Mesenchymal stem cell (in vitro differentiated cells and primary cell): ENCODE measurements at places on chromosomes 4 and X.

GRCh38 chrX:72396117-72396516 is 90.4 kb upstream of the CITED1 start:
- no peak for DNase-seq

- DNase-seq, result no peak
Measured at GRCh38 chr4:85818700-85819099, 343.8 kb downstream of the ARHGAP24 start.

GRCh38 chrX:38181357-38181756 is 39.3 kb downstream of the SRPX start:
- no peak for DNase-seq

DNA sequence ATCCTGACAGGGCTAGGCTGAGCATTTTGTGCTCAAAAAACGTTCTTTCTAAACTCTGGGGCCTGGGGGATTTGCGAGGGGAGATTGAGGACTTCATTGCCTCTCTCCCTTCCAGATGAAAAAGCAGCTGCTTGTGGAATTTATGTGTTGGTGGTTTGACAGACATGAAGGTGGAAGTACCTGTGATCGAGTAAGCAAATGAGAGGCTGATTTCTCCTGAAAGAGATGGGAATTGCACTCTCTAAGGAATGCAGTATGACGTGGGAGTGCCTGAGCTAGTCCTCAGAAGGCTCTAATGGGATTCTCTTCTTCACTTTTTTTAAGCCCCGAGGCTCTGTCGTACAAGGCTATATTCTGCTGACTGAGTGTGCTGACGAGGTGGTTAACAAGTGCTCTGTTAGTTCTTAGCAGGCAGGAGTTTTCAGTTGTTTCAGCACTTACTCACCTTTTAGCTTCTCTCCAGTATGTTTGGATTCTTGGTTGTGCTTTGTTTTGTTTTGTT is 426.8 kb upstream of the CNKSR2 start:
- no peak for DNase-seq

- DNase-seq, result peak; percentile 63
Measured at GRCh38 chr4:21512353-21512752, 436.2 kb downstream of the KCNIP4 start.

DNA sequence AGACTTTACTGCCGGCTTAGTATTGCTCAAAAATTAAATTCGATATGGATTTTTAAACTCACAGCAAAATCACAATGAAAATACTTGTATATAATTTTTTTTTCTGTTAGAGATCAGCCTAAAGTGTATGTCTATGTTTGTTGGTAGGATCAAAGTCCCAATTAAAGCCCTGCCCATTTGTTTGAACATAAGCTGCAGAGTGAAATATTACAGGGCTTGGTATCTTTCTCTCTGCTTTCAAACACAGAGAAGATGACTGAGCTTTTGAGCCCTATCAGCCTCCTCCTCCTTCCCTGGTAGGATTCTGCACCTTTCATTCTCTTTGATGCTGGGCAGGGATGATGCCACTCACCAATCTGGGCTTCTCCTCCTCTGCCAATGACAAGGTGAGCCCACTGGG is 345.4 kb downstream of the PPP1R2C start:
- DNase-seq, result no peak

GRCh38 chr4:95107004-95107403 is 349.2 kb downstream of the BMPR1B start:
- DNase-seq, result no peak

GRCh38 chr4:1274871-1275270 is 14.8 kb upstream of the MAEA start:
- no peak for DNase-seq

GRCh38 chr4:34464196-34464595 is 1780.1 kb downstream of the ARAP2 start:
- no peak for DNase-seq

DNA sequence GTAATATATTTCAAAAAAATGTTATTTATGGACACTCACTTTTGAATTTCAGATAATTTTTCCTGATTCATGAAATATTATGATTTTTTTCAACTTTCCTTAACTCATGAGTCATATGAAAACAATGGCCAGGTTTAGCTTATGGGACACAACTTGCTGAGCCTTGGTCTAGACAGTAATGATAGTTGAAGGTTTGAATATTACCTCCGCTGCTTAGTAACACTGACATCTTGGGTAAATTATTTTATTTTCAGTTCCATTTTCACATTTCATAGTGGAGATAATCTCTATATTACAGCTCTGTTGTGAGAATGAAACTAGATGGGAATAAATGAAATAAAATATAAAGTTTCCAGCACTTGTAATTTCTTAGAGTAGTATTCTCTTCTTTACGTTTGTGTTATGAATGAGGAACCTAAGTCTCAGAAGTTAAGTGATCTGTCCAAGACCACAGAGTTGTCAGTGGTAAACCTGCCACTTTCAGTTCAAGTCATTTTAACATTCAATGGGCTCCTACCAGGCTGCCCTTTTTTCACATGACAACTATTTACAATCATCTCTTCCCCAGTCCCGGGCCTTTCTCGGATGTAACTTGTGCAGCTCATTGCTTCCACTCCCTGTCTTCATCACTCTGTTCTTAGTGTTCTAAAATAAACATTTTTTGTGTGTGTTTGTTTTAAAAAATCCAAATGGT is 46.8 kb upstream of the GC start:
- DNase-seq, result no peak

DNA sequence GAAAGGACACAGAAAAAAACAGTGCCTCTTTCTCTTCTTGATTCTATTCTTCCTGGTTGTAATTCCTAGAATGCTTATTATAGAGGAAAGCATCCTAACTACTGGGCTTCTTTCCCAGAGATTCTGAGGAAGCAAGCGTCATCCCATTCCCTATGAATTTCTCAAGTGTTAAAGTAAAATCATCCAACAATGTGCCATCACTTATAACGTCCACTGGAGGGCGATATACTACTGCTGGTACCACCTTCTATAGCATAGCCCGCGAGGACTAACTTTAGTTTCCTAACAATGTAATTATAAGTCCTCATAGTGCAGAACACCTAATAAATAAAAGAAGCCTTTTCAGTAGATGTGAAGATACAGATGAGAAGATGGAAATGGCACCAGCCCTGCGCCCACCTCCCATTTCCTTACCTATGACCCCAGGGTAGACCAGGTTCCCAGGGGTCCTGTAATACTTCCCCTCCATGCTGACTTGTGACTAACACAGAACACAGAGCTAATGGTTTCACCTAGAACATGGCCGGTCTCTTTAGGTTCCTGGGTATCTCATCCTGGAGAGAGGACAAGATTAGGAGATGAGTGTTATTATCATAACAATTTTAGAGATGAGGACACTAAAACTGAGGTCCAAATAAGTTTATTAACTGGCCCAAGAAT is 4.2 kb downstream of the CENPVL3 start:
- DNase-seq, result peak; percentile 43

DNA sequence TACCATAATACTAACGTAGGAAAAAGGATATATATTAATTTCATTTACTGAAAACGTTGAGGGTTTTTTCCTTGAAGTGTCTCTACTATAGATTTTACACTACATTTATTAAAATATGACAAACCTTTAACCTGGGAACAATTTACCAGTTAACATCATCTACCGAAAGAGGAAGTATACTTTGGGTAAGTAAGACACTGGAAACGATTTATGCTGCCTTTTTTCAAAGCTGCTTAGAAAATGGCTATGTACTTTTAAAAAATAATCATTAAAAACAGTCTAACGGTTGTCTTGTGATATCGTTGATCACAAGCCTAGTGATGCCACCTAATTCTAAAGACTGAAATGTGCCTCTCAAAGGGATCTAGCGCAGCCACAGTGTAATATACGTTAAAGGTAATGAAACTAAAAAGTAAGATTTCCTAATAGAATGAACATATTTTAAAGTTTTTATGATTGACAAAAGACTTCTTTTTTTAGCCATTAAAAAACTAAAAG is 50.4 kb downstream of the STX18 start:
- DNase-seq, result no peak

GRCh38 chr4:3736806-3737205 is 29.4 kb upstream of the ADRA2C start:
- DNase-seq, result no peak

- peak; percentile 86 for DNase-seq
Measured at GRCh38 chr4:101346351-101347266, 717 bp downstream of the PPP3CA start.

DNA sequence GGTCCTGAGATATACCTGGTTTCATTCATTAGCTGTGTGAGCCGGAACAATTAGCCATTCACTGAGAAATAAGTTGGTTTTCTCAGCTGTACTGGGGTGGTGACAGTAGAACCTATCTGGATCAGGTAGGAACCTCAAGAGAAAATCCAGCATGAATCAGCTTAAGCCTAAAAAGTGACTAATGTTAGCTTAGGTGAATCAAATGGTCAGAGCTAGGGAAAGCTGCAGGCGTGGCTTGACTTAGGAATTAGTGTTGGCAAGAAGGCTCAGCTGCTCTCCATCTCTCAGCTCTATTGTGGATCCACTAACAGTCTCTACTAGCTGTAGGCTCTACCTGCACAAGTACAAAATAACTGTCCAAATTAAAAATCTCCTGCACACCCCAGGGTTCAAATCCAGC is 1025.5 kb downstream of the RAB28 start:
- no peak for DNase-seq

DNA sequence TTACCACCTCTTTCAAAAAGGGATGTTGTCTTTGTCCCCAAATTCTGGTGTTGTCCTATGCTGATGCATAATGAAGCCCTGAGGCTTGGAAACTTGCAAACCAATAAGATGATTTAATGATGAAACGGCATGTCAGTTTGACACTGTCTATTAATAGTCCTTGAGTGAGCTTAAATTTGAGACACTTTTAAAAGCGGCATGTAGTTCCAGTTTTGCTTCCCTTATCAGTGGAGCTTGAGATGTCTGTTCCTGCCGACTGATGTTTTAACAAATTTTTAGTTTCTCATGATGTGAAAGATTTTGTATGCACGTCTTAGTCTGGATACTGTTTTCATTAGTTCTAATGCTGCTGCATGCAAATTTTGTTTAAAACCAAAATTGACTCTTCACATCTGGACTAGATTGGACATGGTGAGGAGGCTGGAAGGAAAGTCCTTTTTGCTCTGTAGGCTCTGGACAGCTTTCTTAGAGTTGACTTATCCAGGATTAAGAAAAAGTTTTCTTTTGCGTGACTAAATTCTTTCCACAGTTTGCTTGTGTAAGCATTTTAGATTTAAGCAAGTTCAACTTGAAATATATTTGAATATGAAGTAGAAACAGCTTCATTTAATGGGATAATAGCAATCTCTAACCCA is 11.7 kb downstream of the C1GALT1C1 start:
- no peak for DNase-seq

DNA sequence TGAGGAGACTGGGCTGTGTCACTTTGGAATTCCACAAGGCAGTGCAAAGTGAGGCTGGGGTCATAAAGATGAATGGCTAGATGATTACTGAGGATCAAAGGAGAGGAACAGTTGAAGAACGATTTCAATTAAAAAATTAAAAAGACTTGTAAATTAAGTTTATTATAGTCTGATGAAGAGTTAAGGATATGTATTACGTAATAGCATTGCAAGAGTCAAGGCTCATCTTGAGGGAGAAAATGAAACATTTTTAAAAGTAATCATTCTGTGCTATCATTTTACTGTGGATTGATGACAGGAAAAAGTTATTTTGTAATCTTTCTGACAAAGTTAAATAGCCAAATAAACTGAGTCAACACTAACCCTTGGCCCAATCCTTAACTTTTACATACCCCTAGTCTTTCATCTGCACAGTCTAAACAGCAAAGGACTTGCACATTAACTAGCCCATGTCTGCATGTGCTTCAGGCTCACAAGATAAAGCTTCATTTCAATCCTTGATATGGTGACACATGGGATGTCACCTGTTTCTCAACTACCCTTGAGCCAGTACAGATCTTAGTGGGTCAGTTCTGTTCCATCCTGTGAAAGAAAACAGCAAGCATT is 465.5 kb upstream of the CTSO start:
- DNase-seq, result peak; percentile 22

DNA sequence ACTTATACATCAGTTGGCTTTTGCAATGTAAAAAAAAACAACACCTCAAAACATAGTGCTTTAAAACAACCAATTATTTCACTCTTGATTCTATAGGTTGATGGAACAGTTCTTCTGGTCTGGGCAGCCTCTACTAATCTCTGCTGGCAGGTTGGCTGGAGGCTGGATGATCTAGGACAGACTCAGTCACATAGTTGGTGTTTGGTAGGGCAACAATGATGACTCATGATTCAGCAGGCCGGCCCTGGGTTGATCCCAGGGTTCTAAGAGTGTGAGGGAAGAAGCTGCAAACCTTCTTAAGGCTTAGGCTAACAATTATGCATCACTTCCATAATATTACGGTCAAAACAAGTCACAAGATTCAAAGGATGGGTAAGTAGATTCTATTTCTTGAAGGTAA is 558.2 kb downstream of the ZNF674 start:
- DNase-seq, result no peak

DNA sequence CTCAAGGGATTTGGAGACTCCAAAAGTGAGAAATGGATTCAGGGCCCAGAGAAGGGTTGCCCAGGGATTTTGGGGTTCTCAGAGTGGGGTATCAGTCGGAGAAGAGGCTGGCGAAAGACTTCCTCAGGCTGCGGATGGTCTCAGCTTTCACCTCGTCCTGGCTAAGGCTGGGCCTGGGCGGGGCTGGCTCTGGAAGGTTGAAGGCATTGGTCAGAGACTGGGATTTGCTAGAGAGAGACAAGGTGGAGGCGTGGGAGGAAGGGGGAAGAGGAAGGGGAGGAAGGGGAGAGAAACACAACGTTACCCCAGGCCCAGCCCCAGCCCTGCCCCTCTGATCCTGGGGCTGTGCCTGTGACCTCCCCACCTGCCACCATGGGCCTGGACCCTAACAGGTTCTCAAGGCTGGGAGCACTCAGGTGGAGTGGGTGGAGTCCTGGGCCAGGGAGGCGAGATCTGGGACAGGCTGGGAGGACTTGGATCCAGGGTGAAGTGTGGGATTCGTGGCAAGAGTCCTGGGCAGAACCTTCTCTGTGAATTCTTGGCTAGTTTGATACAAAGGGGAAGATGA is 9.4 kb upstream of the TIMP1 start:
- no peak for DNase-seq

DNA sequence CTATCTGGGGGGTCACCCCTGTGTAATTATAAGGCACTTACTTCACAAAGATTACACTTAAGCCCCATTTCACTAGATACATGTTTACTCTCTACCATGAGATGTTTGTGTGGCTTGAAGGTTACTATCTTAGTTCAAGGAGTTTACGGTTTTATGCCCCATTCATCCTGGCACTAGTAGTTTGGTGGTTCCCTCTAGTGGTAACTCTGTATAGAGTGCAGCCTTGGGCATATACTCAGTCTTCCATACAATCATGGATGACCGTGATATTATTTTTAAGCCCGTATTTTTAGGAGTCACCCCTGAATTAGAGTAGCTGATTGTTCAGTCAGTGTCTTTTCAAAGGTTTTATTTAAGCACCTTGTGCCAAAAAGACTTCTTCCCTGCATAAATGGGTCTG is 109.9 kb upstream of the FAM47C start:
- DNase-seq, result peak; percentile 2

GRCh38 chr4:121980643-121981042 is 28.8 kb upstream of the TRPC3 start:
- no peak for DNase-seq

DNA sequence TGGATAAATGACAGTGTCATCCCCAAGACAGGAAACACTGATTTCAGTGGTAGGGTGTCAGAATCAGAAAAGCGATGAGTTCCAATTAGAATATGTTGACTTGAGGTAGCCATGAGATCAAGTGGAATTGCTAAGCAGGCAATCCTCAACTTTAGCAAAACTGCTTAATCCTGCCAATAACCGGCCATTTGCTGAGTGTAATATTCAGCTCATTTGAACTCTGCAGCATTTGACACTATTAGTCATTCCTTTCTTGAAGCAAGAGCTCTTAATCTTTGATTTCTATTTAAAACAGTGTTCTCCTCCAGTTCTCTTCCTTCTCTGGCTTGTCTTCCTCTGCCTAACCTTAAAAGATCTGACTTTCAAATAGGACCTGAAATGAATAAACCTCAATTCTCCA is 68.7 kb upstream of the DCLK2 start:
- no peak for DNase-seq
